Adrenal gland (tissue), 19 donors: ENCODE measurements at places on chromosomes 6 and 20. TPM values are rescaled to one million over a fixed set of nuclear protein-coding genes. Genes with fewer than 3 reads are reported as not detected.

The BMP6 gene
- 3.4 TPM for polyA plus RNA-seq

The ENPP5 gene
- polyA plus RNA-seq, result 2.8 TPM

The CALHM6 gene
- polyA plus RNA-seq, result 10.0 TPM

The SESN1 gene
- polyA plus RNA-seq, result 14.2 TPM

The GATA5 gene
- 0.68 TPM for polyA plus RNA-seq

The GLP1R gene
- polyA plus RNA-seq, result 0.11 TPM

The THEMIS gene
- 0.16 TPM for polyA plus RNA-seq

The AVP gene
- not detected for polyA plus RNA-seq
